ENCODE measurements at places on chromosomes 11 and 22. TPM values are rescaled to one million over a fixed set of nuclear protein-coding genes. Genes with fewer than 3 reads are reported as not detected.

DNA sequence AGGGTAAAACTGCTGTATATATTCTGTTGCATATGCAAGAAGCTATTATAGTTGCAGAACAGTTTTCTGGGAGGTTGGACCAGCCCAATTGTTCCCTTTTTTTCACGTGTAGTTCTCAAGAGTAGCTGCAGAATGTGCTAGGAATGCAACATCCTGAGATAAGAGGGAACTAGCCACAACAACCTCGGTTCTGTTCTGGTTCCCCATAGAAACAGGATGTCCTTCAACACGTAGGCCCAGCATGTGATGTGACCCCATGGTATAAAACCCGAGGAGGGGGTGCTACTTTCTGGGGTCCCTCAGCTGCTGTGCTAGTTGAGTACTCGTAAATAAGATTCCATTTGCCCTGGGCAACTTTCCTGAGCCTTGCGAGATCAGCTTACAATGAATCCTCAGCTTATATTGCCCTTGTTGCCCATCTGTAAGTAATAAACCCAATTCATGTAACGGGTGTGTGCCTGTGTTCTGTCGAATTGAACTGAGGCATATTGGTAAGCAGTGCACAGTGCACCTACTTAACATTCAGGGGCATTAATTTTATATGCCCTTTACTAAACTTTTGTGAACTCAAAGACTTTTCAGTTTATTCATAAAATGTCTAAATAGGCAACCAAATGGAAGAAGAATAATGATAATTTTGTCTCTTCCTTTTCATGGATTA, 23.0 kb upstream of the TRAF6 start:
- DNase-seq = peak; percentile 12

DNA sequence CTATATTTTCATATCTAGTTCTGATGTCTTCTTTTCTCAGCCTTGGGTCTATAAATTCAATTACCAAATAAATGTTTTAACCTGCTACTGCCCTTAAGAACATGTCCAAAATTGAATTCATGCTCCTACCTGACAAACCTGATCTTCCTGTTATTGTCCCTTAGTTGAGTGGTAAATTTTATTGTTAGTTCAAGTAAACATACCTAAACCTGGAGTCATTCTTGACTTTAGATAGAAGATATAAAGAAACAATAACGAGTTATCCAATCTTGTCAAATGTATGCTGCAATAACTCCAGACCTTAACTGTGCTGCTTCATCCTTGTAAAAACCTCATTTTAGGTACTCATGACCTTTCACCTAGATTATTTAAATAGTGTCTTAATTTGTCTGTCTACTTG, 34.6 kb upstream of the SC5D start:
- DNase-seq = peak; percentile 28

DNA sequence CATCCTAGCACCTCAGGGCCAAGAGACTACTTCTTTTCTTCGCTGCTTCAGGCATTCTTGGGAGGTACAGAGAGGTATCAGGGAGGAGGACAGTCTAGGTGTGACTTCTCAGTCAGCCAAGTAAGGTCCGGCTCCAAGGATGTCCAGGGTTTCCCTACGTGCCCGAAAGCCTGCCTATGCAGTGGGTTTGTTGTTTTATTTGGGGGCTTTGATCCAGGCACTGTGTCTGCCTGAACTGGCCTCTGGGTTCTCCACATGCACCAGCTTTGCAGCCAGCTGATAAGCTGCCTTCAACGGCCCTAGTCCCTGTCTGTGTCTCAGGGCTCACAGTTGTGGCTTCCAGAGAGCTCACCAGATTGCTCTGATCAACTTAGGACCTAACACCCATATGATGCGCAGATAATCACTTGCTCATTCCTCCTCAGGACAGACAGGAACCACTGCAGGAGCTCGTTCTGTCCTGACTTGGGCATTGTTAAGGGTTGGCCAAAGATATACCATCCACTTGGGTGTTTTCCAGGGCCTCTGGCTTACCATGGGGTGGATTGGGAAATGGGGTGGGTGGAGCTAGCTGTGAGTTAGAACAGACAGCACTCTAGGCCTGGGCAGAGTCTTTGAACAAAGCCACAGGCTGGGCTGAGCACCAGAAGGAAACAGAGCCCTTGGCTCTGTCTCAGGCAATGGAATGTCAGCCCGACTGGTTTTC, 45.5 kb upstream of the CRYBB3 start:
- DNase-seq = peak; percentile 93

- DNase-seq = no peak
Observed at GRCh38 chr11:134339756-134340155, 8.0 kb downstream of the GLB1L2 start.

DNA sequence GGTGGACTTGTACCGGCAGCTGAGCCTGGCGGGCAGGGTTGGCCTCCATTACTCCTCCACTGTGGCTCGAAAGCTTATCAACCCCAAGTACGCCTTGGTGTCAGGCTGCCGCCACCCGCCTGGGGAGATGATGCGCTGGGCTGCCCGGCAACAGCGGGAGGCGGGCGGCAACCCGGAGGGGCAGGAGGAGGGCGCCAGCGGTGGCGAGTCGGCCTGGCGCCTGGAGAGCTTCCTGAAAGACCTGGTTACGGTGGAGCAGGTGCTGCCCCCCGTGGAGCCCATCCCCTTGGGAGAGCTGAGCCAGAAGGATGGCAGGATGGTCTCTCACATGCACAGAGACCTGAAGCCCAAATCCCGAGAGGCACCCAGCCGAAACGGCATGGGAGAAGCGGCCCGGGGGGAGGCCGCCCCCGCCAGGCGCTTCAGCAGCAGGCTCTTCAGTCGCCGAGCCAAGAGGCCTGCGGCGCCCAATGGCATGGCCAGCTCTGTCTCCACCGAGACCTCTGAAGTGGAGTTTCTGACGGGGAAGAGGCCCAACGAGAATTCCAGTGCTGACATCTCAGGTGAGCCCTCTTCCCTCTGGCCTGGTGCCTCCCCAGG, 26.7 kb downstream of the FAM83F start:
- DNase-seq = no peak

GRCh38 chr11:112519751-112520150, 259.1 kb upstream of the PLET1 start:
- no peak for DNase-seq

DNA sequence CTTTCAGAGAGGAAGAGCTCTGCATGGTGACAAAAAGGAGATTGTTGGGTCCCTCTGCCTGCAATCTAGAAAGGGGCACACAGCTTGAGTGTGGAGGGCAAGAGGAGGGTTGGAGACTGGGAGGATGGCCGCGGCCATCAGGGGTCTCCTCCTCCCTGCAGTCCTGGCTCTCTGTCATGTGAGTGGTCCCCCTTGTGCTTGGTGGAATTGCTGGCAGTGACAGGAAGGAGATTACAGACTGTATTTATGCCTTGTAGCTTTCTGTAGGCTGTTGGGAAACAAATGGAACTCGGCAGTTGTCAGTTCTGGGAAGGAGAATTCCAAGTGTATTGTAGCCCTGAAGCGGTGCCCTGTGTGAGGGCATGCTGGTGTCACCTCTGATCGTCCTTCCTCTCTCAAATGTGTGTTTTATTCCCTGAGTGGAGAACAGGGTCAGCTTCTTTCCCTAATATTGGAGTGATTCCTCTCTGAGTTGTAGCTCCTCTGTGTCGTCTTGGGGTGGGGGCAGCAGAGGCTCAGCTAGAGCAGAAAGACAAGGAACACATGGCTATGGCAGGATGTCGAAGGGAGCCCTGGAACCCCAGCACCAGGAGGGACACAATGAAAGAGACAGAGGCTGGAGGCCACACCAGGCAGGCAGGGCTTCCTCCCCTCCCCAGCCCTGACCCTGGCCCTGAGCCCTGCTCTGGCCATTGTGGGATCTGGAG, 163.1 kb downstream of the PKNOX2 start:
- no peak for DNase-seq

GRCh38 chr22:26501996-26502395, 10.3 kb downstream of the TFIP11 start:
- no peak for DNase-seq

DNA sequence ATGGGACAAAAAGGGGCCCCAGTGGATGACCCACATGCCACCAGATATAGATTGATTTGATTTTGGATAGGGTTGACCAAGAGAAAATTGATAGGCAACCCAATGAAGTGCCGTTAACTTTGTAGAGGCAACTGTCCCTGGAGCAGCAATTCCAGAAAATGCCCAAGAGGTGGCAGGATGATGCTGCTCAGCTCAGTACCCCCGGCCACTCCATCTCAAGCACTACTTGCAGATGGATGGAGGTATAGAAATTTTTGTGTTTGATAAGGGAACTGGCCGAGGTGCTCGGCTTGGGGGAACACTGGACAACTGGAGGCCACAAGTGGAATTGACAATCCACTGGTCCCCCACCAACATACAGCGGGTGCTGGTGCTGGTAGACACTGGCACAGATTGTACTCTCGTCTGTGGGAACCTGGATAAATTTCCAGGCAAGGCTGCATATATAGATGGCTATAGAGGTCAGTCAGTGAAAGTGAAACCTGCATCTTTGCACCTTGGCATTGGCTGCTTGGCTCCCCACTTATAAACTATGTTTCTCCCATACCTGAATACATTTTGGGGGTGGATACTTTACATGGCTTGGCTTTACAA, 86.3 kb downstream of the CCDC83 start:
- DNase-seq = peak; percentile 30

DNA sequence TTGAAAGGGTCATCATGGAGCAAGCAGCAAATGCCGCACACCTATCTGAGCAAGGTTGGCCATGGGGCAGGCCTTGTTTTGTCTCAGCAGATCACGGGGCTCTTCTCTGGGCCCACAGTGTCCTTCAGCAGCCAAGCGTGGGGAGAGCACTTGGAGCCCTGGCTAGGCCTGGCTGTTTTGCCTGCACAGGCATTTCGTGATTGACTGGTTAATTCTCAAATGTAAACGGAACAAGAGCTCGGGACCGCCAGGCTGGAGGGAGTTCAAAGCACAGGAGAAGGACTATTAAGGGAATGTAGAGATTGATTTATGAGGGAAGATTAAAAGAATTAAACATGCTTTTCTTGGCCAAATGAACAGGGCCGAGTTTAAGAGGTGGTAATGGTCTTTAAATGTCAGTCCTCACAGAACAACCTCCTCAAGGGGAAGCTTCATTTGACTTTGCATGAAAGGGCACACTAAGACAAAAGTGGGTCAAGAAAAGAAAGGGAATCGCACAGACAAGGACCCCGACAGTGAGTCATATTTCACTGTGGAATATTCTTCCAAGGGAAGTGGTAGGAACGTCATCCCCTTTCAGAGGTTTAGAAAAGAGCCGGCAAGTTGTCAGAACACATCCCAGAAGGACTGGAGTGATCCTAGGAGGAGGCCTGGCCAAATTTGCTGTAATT, 20.7 kb downstream of the SPON1 start:
- peak; percentile 89 for DNase-seq

DNA sequence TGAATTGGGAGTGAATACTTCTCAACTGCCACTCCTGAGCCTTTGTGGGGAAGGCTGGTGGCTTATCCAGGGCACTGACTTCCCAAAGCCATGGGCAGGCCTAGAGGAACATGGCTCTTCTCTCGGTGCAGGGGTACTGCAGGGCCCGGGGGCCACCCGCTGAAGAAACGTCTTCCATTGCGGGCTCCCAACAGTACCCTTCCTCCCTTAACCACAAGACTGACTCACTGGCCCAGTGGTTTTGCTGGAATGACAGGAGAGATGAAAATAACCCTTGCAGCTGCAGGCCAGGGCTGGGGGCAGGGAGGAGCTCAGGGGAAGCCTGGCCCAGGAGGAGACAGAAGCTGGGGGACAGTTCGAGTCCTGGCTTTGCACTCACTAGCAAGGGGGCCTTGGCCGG, 13.5 kb downstream of the TXN2 start:
- DNase-seq = no peak

GRCh38 chr11:66629356-66629755, 9.1 kb upstream of the RBM4 start:
- no peak for DNase-seq

DNA sequence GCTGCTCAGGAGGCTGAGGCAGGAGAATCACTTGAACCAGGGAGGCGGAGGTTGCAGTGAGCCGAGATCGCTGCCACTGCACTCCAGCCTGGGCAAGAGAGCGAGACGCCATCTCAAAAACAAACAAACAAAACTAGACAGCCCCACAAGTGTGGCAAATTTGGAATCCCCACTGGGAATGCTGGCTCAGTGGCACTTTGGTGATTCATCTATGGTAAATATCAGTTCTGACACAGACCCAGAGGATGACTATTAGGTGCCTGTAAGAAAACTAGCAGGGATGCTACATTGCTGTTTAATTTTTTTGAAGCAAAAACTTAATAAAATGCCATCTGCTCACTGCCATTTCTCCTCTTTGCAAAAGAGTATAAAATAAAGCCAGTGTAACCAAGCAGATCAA, 107.9 kb downstream of the NAT10 start:
- no peak for DNase-seq

DNA sequence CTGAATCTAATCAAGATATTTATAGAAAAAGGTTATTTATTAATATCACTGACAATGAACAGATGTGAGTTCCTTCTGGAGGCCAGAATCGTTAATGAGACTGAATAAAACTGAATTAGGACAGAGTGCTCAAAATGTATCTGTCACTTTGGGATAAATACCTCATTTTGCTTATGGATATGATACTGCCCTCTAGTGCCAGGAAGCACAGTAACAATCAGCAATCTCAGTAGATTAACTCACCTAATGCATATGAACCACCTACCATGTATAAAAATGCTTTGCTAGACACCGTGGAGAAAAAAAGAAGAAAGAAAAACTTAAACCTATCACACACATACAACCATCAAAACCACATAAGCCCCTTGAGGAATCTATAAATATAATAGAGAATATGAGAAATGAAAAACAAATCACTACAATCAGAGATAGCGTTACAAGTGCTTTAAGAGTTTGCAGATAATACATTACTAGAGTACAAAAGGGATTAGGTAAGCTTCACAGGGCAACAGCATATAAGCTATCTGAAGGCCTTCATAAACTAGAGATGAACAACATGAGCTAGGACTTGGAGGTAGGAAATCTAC, 117.4 kb downstream of the SGSM3 start:
- peak; percentile 18 for DNase-seq

DNA sequence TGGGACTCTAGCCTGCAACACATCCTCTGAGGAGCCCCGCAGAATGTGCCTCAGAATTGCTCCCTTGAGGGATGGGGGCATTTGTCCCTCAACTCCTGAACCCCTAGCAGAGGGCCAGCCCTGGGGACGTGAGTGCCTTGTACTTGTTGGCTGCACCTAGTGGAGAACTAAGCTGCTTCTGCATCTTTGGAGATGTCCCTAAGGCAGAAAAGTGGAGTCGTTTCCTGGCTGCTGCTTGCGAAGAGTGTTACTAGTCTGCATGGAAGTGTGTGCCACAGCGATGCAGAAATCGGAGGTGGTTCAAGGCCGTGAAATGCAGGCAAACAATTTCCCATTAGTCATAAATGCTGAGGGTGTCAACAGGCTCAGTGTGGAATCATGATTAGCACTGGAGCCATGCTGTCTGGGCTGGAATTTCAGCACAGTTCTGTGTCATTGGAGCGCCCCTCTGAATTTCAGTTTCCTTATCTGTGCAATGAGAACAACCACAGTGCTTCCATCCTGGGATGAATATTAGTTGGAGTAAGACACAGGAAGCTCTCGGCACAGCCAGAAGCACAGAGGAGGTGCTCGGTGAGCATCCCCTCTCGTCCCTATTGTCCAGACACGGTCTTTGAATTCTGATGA, 56.5 kb downstream of the MIAT start:
- no peak for DNase-seq

KIRREL3 gene
- total RNA-seq = 0.72 TPM

TMPRSS13 gene
- 0.72 TPM for total RNA-seq

APOBEC3B gene
- total RNA-seq = not detected

OR2D2 gene
- 5.5 TPM for total RNA-seq

SLC22A8 gene
- total RNA-seq = 0.72 TPM

VSIG2 gene
- total RNA-seq = not detected

DEUP1 gene
- total RNA-seq = 4.1 TPM

MN1 gene
- total RNA-seq = 9.9 TPM

UPK3A gene
- not detected for total RNA-seq

SCT gene
- not detected for total RNA-seq

MUC2 gene
- under 0.01 TPM for total RNA-seq

BTBD18 gene
- total RNA-seq = 3.1 TPM

RPS19BP1 gene
- total RNA-seq = 19.0 TPM

Data from umbilical cord (tissue), 2 donors.